ENCODE measurements at places on chromosomes 5 and 9.

GRCh38 chr9:8492024-8492423 is 692.4 kb upstream of the DMAC1 start:
- no peak for DNase-seq

DNA sequence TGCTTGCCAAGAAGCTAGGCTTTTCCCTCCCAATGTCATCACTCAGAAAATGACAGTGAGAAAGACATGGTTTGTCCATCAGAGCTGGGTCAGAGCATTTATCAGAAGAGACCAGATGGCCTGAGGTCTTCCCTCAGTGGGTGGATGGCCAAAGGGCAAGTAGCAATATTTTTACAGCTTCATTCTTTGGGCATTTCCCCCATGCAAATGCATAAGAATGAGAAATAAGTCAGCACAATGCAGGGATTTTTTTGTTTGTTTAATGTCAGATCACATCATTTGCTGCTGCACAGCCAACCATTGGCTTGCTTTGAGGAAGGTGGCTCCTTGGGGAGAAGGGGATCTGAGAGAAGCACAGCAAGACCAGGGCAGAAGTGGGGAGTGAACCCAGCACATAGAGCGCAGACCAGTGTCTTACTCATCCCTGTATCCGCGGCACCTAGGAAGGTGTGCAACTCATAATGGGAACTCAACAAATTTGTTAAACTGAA is 209.6 kb downstream of the SEMA6A start:
- DNase-seq, result no peak

DNA sequence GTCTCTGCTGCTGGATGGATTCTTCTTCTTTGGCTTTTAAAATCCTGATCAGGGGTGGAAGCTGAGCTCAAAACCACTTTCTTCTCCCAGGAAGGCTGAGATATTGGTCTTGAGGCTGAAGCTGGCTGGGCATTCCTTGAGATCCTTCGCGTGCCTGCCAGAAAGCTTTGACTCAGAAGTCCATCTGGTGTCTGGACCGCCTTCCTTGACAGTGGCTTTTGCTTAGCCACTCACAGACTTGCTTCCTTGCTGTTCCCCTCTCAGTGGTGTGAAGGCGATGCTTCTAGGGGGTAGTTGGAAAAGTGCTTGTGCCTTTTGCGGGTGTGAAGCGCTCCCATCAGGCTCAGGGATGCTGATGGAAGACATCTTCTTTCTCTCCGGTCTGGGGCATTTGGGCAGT is 45.9 kb downstream of the RGS3 start:
- DNase-seq, result no peak

GRCh38 chr9:76114144-76114543 is 223.7 kb downstream of the PCSK5 start:
- DNase-seq, result peak; percentile 70

GRCh38 chr5:151917904-151918303 is 6.7 kb downstream of the GLRA1 start:
- no peak for DNase-seq

DNA sequence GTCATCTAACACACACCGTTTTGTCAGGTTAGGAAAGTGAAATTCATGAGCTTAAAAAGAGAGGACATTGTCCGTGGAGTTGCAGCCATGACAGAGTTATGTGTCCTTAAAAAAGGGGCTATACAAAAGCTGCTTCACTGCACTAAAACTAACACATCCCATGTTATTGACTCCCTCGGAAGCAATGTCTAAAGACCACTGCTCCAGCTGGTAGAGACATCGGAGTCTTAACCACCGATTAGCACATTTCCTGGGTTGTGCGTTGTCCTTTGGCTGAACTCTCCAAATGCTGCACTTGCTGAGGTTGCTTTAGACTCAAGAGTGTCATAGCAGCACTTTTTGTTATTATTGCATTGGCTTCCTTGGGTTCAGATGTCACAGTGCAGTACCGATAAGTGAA is 128.3 kb upstream of the C9orf72 start:
- DNase-seq, result peak; percentile 99

Measured in lung (tissue), 17 donors.